Endothelial cell of umbilical vein (primary cell): ENCODE measurements at places on chromosomes 7 and 10. TPM values are rescaled to one million over a fixed set of nuclear protein-coding genes. Genes with fewer than 3 reads are reported as not detected.
A peak's percentile ranks its signal among the peaks of the same experiment; 100 is the strongest.

CLEC2L gene
- total RNA-seq = not detected in 2 replicates

PNLIPRP2 gene
- total RNA-seq = not detected in 2 replicates

IFIT1B gene
- total RNA-seq = not detected in 2 replicates

ADAMTS14 gene
- not detected in 2 replicates for total RNA-seq

HSPA12A gene
- total RNA-seq = 0.22 and 0.30 TPM in 2 replicates

LLCFC1 gene
- total RNA-seq = not detected in 2 replicates

GRCh38 chr10:71239946-71240795, 27.8 kb downstream of the UNC5B start:
- H3K4me1 ChIP-seq = peaks cover 28% of the 10 kb centered on the region
- no peak overlapping the region for H3K27ac ChIP-seq
- peaks cover 10% of the 10 kb centered on the region for H3K27me3 ChIP-seq
- DNase-seq = peak; percentile 30
- no peaks in the 10 kb centered on the region for H3K36me3 ChIP-seq

DNA sequence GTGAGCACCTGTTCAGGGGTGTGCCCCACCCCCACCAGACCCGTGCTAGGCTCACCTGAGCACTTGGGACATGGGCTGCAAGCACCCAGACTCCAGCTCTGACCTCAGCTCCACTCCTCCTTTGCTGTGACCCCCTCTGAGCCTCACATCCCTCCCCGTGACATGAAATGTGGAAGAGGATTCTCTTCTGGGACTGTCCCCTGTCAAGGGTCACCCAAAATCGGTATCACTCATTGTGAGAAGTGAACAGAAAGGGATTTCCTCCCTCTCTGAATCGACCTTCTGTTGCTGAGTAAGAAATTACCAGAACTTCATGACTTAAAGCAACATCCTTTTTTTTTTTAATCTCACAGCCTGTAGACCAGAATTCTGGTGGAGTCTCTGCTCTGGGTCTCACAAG, 6.2 kb upstream of the CHST15 start:
- no peak overlapping the region for H3K4me3 ChIP-seq
- H3K36me3 ChIP-seq = no peaks in the 10 kb centered on the region
- peaks cover 6% of the 10 kb centered on the region for H3K27me3 ChIP-seq
- H3K4me1 ChIP-seq = no peaks in the 10 kb centered on the region
- no peak for DNase-seq

- H3K27me3 ChIP-seq = no peaks in the 10 kb centered on the region
- H3K4me1 ChIP-seq = no peaks in the 10 kb centered on the region
- H3K27ac ChIP-seq = no peak overlapping the region
- no peak overlapping the region for H3K4me3 ChIP-seq
- no peak for DNase-seq
Measured at GRCh38 chr10:86287966-86288579, 78.5 kb downstream of the GRID1 start.

GRCh38 chr7:12369072-12369471, 34.6 kb downstream of the VWDE start:
- no peak overlapping the region for H3K27ac ChIP-seq
- H3K36me3 ChIP-seq = no peaks in the 10 kb centered on the region
- no peaks in the 10 kb centered on the region for H3K27me3 ChIP-seq
- no peaks in the 10 kb centered on the region for H3K4me1 ChIP-seq
- no peak overlapping the region for H3K4me3 ChIP-seq

DNA sequence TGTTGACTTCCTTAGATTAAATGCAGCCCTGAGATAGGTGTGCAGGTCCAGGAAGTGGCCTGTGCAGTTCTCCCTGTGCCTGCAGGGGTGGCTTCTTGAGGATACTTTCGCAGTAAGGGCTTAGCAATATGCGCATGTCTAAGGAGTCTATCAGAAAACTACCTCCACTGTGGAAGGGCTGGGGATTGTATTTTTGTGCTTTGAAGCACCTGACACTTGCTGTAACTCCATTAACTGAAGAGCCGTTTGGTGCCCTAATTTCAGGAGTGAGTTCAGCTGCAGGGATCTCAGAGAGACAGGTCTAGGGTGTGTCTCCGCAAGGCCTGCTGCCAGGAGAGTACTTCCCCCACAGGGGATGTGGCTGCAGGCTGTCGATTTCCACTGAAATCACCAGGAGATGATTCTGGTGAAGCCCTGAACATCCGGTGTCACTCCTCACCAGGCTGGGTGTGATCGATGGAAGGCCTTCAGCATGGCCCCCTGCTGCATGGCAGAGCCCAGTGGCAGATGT, 35.5 kb downstream of the IKZF1 start:
- H3K4me3 ChIP-seq = no peak overlapping the region
- H3K27me3 ChIP-seq = peaks cover 3% of the 10 kb centered on the region
- no peak overlapping the region for H3K27ac ChIP-seq
- H3K4me1 ChIP-seq = no peaks in the 10 kb centered on the region
- no peak for DNase-seq

- DNase-seq = peak; percentile 54
- no peaks in the 10 kb centered on the region for H3K36me3 ChIP-seq
- peak overlapping the region; percentile 82 for H3K4me3 ChIP-seq
- H3K27me3 ChIP-seq = peaks cover 3% of the 10 kb centered on the region
- peaks cover 21% of the 10 kb centered on the region for H3K4me1 ChIP-seq
Measured at GRCh38 chr7:93890041-93890463, 501 bp downstream of the TFPI2 start.

GRCh38 chr7:151066273-151066974, 7.0 kb downstream of the SLC4A2 start:
- H3K4me1 ChIP-seq = peaks cover under 1% of the 10 kb centered on the region
- no peak for DNase-seq
- H3K27ac ChIP-seq = no peak overlapping the region
- no peaks in the 10 kb centered on the region for H3K27me3 ChIP-seq

- no peak overlapping the region for H3K27ac ChIP-seq
- no peak overlapping the region for H3K4me3 ChIP-seq
- H3K27me3 ChIP-seq = peaks cover 7% of the 10 kb centered on the region
- no peaks in the 10 kb centered on the region for H3K4me1 ChIP-seq
- DNase-seq = no peak
Measured at GRCh38 chr7:120553491-120553890, 280.5 kb downstream of the KCND2 start.

- no peak overlapping the region for H3K4me3 ChIP-seq
- peaks cover 8% of the 10 kb centered on the region for H3K4me1 ChIP-seq
- no peaks in the 10 kb centered on the region for H3K27me3 ChIP-seq
Measured at GRCh38 chr10:114874827-114875411, 53.3 kb downstream of the FHIP2A start.

DNA sequence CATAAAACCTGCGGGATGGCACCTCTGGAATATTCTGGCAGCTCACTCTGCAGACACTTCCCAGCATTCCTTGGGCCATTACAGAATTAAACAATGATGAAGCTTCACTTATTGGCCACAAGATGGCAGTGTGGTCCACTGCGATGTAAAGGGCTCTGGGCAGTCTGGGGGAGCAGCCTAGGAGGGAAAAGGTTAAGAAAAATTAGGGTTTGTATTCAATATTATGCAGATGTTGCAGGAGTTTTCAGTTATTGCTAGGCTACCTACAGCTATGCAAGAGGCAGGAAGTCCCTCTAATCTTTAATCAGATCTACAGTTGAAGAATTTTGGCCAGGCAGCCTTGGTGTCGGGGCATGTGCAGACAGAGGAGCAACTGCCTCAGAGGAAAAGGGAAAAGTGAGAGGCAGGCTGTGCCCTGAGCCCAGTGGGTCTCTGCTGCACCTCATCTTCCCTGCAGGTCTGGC, 233.2 kb upstream of the PRSS1 start:
- no peak overlapping the region for H3K27ac ChIP-seq
- no peaks in the 10 kb centered on the region for H3K4me1 ChIP-seq
- H3K36me3 ChIP-seq = no peaks in the 10 kb centered on the region
- DNase-seq = peak; percentile 65
- H3K4me3 ChIP-seq = no peak overlapping the region
- H3K27me3 ChIP-seq = peaks cover 13% of the 10 kb centered on the region

- peaks cover 14% of the 10 kb centered on the region for H3K4me1 ChIP-seq
- DNase-seq = peak; percentile 53
- peak overlapping the region; percentile 70 for H3K27ac ChIP-seq
- H3K4me3 ChIP-seq = peak overlapping the region; percentile 23
- H3K36me3 ChIP-seq = no peaks in the 10 kb centered on the region
- no peaks in the 10 kb centered on the region for H3K27me3 ChIP-seq
Measured at GRCh38 chr7:15682751-15683245, 3.7 kb downstream of the MEOX2 start.

DNA sequence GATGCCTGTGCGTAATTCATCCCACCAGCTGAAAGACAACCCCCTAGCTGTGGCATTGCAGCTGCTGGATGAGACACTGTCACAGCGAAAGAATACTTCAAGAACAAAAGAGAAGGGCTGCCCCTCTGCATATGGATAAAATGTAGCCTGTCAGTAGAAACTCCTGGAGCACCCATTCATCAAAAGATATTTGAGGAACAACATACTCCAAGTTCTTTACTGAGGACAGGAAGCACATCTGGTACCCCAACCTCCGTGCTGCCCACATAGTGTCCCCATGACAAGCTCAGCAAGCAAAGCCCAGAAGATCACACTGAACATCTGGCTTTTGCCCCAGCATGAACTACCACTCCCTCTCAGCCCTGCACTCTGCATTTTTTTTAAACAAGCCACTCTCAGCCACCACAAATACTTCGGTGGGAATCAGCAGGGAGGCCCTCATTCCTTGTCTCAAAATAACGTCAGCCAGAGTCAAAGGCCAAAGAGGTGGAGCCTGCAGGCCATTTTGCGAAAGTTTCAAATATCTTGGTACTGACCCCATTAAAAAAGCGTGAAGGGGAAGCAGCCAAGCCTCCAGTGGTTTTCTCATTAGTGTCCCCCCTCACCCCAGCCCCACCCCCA, 1.7 kb downstream of the CREB3L2 start:
- peak overlapping the region; percentile 81 for H3K27ac ChIP-seq
- no peaks in the 10 kb centered on the region for H3K27me3 ChIP-seq
- H3K4me3 ChIP-seq = peak overlapping the region; percentile 88
- DNase-seq = peak; percentile 73
- H3K36me3 ChIP-seq = no peaks in the 10 kb centered on the region

DNA sequence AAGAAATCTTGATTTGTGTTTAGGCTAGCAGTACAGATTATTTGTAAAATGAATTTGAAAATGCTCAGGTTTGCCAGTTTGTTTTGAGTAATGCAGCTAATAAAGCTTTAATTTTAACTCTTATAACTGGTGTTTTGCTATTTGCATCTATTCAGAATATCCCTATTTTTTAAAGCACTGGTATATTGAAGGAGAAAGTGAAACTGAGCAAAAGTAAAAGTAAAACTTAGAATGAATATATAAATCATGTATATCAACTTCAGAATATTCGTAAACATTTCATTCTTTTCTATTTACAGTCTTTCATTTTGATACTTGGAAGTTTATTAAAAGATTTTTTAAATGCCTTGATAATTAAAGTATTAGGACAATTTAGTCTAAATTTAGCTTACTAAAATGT, 26.2 kb downstream of the TASOR2 start:
- H3K4me1 ChIP-seq = no peaks in the 10 kb centered on the region
- no peak overlapping the region for H3K4me3 ChIP-seq
- H3K27me3 ChIP-seq = no peaks in the 10 kb centered on the region
- H3K36me3 ChIP-seq = no peaks in the 10 kb centered on the region
- no peak overlapping the region for H3K27ac ChIP-seq

DNA sequence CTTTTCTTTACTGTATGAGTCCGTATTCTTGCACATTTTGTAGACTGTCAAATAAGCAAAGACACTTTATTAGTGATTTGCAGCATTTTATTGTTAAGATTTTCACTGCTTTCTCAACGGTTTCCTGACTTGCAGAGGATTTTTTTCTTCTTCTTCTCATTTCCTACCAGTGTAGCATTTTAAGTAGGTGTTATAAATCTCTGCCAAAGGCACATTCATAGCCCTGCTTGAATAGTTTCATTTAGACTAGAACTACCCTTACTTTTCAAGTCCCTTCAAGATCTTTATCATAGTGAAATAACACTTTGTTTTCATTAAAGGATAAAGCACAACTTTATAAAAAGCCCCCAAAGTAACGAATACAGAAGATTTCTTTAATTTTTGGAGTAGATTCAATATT, 271.4 kb downstream of the TSPAN12 start:
- no peak overlapping the region for H3K27ac ChIP-seq
- H3K4me1 ChIP-seq = peaks cover 18% of the 10 kb centered on the region
- no peaks in the 10 kb centered on the region for H3K27me3 ChIP-seq
- no peak overlapping the region for H3K4me3 ChIP-seq

DNA sequence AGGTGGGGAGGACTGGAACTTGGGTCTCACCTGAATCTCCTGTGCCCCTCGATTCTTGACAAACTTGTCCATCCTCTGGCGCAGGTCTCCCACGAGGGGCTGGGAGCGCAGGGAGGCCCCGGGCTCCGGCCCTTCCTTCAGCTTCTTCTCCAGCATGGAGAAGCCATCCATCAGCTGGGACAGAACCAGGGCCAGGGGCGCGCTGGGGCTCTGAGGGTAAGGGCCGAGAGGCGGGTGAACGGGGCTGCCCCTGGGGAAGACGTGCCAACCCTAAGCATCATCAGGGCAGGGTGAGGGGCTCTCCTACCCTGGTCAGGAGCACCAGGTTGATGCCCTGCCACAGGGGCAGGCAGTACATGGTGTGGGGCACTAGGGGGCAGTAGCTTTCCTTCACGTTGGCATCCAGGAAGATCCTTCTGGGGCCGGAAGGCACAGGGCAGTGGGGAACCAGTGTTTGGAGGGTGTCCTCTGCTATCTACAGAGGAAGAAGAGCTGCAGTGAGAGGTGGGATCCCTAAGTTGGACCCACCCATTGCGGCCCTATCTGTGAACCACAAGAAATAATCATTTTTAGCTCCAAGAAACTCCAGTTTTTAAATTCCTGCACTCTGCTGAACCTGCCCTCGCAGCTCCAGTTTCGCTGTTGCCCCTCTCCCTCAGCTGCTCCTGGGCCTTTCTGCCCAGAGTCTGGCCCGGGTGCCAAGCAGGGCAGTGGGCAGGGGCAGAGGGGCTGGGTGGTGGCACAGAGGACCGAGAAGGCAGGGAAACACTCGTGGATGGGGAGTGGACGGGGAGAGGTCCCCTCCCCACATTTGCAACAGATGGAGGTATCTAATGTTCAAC, 10.8 kb upstream of the PYROXD2 start:
- peaks cover 29% of the 10 kb centered on the region for H3K36me3 ChIP-seq
- peak; percentile 46 for DNase-seq
- no peaks in the 10 kb centered on the region for H3K27me3 ChIP-seq
- no peak overlapping the region for H3K4me3 ChIP-seq

DNA sequence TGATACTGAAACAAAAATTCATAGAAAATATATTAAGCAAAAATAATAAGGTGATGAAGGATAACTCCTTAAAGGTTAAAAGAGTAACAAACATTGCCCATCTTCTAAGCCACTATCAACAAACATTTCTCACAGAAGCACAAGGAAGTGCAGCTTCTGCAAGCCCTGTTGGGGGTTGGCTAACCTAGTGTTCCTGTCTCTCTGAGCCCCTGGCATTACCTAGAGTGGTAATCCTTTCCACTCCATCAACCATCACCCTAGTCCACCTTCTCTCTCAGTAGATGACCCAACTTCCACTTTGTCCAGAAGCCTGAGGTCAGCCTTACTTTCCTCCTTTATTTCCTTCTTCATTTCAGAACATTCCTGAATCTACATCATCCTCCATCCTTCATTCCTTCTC, 59.7 kb downstream of the HIPK2 start:
- DNase-seq = no peak

- H3K4me1 ChIP-seq = no peaks in the 10 kb centered on the region
- no peak for DNase-seq
- no peak overlapping the region for H3K4me3 ChIP-seq
- H3K27ac ChIP-seq = no peak overlapping the region
Measured at GRCh38 chr7:90833443-90833842, 237.3 kb downstream of the CDK14 start.
